ENCODE measurements at places on chromosomes 16 and 17. TPM values are rescaled to one million over a fixed set of nuclear protein-coding genes. Genes with fewer than 3 reads are reported as not detected.

CRISPLD2 gene
- 1.3 TPM for polyA plus RNA-seq

ABCA9 gene
- 0.01 TPM for polyA plus RNA-seq

CCL16 gene
- polyA plus RNA-seq: not detected

PDILT gene
- not detected for polyA plus RNA-seq

LGALS9B gene
- 8.5 TPM for polyA plus RNA-seq

KRT13 gene
- 15.2 TPM for polyA plus RNA-seq

ARMC7 gene
- 6.0 TPM for polyA plus RNA-seq

LRRC75A gene
- polyA plus RNA-seq: not detected

PRAC2 gene
- polyA plus RNA-seq: not detected

ODAD4 gene
- 0.07 TPM for polyA plus RNA-seq

DPEP3 gene
- 0.04 TPM for polyA plus RNA-seq

GRCh38 chr16:50653633-50654519, 27.2 kb downstream of the SNX20 start:
- DNase-seq: no peak

GRCh38 chr16:17343028-17343427, 127.7 kb downstream of the XYLT1 start:
- no peak for DNase-seq

DNA sequence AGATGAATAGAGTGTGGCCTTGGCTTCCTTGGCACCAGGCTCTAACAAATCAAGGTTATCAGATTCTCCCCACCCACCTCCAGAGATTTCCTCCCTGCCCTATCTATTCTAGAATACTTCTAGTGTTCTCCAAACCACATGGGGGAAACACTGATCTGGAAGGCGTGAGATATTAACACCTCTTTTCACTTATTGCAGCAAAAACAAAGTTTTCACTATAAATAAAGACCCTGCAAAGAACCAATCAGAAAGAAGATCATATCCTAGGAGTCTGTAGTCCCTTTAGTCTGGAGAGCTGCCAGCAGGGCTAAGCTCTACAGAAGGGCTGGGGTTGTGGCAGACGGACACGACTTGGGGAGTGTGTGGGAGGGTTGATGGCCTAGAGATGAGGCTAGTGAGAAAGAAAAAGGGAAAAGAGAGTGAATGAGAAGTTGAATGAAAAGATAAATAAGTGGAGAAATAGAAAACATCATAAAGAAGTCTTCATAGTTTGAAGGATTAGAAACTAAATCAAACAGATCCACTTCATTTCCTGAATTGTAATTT, 8.6 kb upstream of the SKAP1 start:
- no peak for DNase-seq

DNA sequence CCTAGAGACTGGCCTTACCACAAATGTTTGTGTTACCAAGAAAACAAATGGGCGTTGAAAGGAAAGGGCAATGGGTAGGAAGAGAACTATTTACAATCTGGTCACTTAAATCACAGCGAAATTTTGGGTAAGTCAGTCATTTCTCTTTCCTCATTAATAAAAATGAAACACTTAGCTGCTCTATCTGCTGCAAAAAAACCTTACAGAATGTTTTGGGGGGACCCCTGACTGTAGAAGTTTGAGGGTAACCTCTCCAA, 742 bp upstream of the NUTF2 start:
- no peak for DNase-seq

- no peak for DNase-seq
These were observed 4.8 kb upstream of the RPL38 start for GRCh38 chr17:74198694-74199093.

DNA sequence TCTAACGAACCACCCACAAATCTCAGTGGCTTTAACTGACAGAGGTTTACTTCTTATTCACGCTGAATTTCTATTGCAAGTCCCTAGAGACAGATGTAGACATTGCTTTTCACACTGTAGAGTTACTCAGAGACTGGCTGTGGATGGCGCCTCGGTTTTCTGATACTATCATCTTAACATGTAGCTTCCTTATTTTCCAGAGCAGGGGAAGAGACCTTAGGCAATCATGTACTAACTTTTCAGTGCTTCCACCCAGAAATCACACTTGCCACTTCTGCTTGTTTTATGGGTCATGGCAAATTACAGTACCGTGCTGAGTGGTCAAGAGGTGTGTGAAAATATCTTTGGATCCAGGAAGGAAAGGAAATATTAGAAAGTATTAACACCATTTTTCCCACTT, 65.4 kb downstream of the MAF start:
- no peak for DNase-seq

DNA sequence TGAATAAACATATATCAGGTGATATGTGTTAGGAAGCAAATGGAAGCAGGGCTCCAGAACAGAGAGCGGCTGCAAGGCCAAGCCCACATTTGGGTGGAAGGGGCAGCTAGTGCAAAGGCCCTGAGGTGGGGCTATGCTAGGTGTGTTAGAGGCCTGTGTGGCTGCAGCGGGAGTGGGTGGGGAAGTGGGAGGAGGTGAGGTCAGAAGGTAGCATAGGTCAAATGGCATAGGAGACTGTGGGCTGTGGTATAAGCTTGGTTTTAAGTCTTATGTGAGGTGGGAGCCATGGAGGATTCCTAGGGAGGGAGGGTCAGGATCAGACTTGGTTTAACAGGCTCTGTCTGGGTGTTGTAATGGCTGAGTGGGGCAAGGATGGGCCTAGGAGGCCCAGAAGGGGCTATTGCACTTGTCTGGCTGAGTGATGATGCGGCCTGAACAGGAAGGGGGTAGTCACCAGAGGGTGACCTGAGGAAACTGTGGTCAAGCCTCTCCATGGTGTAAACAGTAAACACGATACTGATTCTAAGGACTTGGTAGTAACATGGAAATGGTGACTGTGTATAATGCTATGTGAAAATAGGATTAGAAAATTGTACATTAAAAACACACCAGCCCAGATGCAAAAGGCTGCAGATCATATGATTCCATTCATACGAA, 31.1 kb downstream of the RAI1 start:
- no peak for DNase-seq

DNA sequence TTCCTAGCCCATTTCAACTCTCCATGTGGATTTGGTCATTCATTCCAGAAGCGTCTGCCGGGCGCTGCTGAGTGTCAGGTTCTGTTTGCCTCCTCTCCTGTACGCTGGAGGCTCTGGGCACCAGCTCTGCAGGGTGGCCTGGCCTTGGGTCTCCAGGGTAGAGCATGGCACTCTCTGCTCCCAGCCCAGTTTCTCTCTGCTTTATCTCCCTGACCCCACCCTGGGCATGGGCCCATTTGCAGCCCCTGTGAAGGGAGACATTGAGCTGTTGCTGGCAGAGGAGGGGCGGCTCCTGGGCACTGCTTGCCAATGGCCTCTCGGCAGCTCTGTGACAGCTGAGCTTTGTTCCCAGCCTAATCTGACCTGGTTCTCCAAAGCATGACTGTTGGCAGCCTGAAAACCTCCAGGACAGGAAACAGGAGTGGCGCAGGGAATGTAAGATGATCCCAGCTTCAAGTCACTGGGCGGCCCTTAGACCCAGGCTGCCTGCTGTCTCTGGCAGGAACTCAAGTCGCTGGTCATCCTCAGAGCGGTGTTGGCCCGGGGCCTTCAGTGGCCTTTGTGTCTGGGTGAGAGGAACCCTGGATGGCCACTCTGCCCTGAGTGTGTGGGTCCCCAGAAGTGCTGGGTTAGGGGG, 146.8 kb downstream of the SEC14L1 start:
- peak; percentile 76 for DNase-seq

DNA sequence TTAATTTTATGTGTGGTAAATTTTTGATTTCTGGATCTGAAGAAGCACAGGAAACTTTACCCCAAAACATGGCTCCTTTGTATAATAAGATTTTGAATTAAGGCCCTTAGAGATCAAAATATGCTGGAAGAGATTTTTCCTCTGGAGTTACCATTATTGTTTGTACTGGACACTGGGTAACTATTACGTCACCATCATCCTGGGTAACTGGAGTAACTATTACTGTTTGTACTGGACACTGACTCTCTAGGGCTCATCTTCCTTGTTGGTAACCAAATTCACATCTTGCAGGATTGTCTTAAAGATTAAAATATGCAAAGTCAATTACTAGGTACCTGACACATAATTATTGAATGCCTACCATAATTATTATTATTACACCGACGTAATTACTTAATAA, 593.8 kb upstream of the GOT2 start:
- DNase-seq: no peak

DNA sequence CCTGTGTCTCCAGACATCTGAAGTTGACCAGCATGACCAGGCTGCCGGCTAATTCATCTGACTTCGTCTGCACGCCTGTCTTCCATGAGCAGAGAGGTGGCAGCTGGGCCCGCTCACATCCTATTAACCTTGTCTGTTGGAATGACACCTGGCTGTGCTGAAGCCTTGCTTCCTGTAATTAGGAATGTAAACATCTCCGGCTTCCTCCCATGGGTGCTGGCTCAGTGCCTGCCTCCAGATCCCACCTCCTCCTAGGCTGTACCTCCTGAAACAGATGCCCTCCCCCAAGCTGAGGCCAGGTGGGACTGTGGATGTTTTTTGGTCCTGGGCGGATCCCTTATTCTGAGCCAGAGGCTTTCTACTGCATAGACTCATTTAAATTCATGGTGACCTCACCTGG, 296.3 kb downstream of the HS3ST4 start:
- no peak for DNase-seq

- DNase-seq: no peak
These were observed 1.1 kb upstream of the CHRNB1 start for GRCh38 chr17:7443499-7444485.

- no peak for DNase-seq
These were observed 75.8 kb downstream of the AXIN2 start for GRCh38 chr17:65485388-65486299.

DNA sequence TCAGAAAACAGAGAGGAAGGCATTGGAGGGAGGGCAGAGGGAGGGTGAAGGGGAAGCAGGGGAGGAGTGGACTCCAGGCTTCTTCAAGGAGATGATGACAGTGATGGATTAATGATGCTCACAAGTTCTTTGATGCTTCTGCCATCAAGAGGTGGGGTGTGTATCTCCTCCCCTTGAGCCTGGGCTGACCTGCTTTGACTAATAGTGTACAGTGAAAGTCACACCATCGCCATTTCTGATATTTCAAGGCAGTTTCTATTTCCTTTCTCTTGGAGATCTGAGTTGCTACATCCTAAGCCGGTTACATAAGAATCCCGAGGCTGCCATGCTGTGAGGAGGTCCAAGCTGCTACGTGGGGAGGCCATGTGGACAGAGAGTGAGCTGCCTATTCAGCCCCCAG, 312.5 kb downstream of the MAF start:
- DNase-seq: no peak

DNA sequence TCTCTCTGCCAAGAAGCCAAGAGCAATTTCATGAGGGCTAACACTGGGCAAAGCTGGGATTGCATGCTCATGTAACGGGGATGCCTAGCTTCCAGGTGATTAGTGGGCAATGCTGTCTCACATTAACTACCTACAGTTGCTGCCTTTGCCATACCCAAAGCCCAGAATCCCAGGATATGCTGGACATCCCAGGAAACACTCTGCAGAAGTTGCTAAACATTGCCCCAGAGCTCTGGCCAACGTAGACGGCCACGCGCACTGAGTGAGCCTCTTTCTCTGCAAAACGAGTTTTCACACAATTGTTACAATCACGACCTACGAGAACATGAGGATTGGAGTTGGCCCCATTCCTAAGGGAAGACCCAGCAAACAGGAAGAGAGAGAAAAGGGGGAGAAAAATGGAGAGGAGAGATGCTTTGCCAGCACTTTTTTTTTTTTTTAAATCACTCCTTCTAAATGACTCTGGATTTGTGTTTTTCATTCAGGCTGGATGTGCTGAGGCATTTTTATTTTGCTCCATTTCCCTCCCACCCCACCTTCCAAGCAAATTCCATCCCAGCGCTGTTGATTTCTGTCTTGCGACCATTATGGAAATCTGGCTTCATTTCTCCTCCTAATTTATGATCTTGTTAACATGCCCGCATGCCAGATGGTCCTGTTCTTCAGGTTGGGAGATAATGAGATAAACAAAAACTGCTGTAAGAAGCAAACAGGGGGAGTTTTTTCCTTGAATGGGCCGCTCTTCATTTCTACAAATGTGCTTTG, 112.8 kb upstream of the DNAH9 start:
- DNase-seq: no peak

DNA sequence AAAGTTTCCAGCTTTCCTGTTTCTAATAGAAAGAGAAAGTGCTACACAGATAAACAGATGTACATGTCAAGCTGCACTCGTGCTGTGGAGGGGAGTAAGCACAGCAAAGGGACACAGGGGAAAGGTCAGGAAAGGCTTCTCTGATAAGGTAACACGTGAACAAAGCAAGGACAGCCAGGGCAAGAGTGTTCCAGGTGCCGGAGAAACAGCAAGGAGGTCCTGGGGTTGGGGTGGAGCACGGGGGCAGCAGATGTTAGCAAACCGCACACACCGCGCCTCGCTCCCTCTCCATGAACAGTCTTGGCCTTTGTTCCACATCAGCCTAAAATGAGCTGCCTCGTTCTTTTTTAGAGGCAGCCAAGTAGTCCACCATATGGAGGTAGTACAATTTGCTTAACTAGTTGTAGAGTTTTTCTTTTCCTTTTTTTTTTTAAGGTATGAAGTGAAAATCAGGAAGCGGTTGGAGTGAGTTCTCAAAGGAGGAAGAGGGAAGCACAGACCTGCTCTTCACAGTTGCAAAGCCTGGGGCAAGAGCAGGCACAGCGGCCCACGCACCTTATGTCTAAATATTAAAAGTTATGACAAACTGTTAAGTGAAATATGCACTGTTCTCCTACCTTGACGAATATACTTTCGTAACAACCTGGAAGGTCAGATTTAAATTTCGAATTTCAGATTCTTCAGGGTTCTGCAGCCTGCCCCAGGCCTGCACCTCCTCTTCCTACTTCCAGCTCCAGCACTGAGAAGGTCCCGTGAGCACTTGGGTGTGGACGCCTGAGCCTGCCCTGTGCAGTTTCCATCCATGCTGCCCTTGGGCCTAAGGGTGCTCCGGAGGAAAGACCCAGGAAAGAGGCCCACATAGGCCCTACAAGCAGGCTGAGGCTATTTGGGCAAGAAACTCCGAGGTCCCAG, 41.5 kb upstream of the RPH3AL start:
- DNase-seq: no peak

Data from keratinocyte (primary cell).